Kidney (tissue), 22 donors: ENCODE measurements at places on chromosomes 5 and 9. TPM values are rescaled to one million over a fixed set of nuclear protein-coding genes. Genes with fewer than 3 reads are reported as not detected.

GRCh38 chr5:181119105-181119504 is 11.9 kb downstream of the OR2V1 start:
- DNase-seq = no peak

DNA sequence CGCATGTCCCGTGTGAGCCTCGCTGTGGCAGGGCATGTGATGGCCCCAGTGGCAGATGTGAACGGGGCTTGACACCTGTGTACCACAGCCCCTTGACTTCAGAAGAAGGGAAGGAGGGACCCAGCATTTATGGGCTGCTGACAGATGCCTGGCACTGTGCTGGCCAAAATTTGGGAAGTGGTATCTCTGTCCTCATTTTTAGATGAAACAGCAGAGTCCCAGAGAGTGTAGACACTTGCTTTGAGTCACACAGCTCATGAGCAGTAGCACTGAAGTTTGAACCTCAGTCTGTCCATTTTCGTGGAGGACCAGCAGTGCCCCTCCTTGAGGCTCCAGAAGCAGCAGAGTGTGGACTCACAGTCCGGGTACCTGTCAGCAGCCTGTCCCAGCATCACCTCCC is 16.5 kb downstream of the NEK6 start:
- DNase-seq = no peak

GRCh38 chr5:81724571-81724970 is 26.3 kb downstream of the SSBP2 start:
- DNase-seq = no peak

- DNase-seq = no peak
Measured at GRCh38 chr5:68480335-68480940, 264.9 kb downstream of the PIK3R1 start.

GRCh38 chr5:128144491-128144890 is 60.9 kb downstream of the SLC12A2 start:
- DNase-seq = no peak

DNA sequence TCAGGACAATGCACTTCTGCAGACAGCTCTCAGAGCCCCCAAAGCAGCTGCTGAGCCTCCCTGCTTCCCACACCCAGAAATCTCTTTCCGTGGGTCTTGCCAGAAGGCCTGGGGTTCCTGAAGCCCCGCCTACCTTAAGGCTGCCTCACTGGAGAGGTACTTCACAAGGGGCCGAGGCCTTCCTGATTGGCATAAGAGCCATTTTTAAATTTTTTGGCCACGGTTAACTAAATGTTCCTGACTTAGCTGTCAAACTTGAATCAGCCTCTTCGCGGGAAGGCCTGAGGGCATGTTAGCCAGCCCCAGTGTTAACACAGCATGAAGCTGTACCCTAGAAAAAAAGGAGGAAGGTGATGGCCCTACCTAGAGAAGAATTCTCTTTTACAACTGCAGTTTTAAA is 20.7 kb upstream of the EPB41L4B start:
- DNase-seq = peak; percentile 16

GRCh38 chr5:122701640-122702523 is 73.0 kb upstream of the SNX2 start:
- DNase-seq = no peak

- DNase-seq = no peak
Measured at GRCh38 chr9:93826905-93827544, 128.1 kb downstream of the BARX1 start.

GRCh38 chr9:76798527-76798926 is 34.3 kb downstream of the PCA3 start:
- DNase-seq = no peak

- no peak for DNase-seq
Measured at GRCh38 chr5:4880304-4880741, 259.8 kb upstream of the ADAMTS16 start.

GRCh38 chr9:113741886-113742854 is 133.9 kb upstream of the ZNF618 start:
- no peak for DNase-seq

DNA sequence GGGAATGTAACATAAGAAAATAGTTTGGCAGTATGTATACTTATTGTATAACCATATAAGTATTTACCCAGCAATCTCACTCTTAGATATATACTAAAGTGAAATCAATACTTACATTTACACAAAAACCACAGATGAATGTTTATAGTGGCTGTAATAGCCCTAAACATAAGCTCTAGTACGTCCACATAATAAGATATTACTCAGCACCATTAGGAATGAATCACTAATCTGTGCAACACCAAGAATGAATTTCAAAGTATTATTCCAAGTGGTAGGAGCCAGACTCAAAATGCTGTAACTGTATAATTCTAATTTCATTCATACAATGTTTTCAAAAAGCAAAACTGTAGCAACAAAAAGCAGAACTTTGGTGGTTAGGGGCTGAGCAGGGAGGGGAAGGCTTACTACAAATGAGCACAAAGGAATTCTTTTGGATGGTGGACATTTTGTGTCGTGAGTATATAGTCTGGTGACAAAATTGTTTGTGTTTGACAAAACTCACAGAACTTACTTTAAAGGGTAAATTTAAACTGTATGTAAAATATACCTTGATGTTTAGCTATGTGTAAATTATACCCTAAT is 11.9 kb upstream of the C5orf46 start:
- DNase-seq = no peak

GRCh38 chr9:124046189-124046588 is 34.6 kb downstream of the LHX2 start:
- no peak for DNase-seq

DNA sequence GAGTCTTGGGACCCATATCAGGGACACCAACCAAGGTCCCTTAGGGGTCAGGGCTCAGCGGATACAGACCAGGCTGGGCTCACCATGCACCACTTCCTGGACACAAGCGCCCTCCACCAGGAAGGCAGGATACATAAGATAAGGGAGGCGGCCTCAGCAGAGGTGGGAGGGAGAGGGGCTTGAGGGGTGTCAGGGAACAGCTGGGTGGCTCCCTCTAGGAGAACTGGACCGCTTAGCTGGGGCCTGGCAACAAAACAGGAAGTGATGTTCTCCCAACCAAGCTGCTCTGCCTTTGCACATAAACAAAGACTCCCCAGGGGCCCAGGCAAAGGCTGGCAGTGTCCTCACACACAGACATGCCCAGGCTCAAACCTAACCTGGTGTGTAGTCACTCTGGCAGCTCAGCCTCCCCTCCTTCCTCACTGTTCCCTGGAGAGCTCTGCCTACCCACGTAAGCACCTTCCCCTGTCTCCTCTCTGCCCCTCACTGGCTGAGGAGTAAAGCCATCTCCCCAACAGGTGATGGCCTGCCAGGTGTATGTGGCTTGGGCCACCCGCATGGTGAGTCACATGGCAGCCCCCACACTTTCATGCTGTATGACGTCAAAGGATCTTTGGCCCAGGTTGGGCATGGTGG is 5.8 kb upstream of the BICD2 start:
- DNase-seq = no peak

- DNase-seq = no peak
Measured at GRCh38 chr5:169628892-169629291, 8.2 kb upstream of the DOCK2 start.

GRCh38 chr5:91224456-91224855 is 158.7 kb downstream of the ARRDC3 start:
- DNase-seq = no peak

GRCh38 chr5:124583469-124584350 is 162.7 kb downstream of the ZNF608 start:
- no peak for DNase-seq

DNA sequence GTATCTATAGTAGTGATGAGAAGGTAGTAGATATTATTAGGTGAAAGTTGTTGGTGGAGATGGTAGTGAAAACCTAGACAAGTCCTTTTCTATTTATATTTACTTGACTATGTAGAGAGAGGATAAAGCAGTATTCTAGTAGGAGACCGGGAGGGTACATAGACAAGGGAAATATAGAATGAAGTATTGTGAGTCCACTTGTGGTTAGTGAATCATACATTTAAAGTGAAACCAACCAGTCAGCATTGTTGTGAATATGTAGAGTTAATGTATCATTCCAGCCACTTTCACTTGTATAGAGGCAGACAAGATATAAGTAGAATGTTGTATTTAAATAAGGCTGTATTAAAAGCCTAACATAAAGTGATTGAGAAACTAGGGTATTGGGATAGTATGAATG is 1711.3 kb upstream of the ACO1 start:
- DNase-seq = no peak

The PRRX2 gene
- 1.8 TPM for total RNA-seq

The COL23A1 gene
- total RNA-seq = 8.7 TPM

The SHISAL2B gene
- total RNA-seq = not detected

The PDGFRB gene
- 104 TPM for total RNA-seq

The ENHO gene
- total RNA-seq = 0.22 TPM

The TMEM174 gene
- 1.1 TPM for total RNA-seq

The LRRC19 gene
- 14.8 TPM for total RNA-seq

The SPINK4 gene
- not detected for total RNA-seq

The MYMK gene
- not detected for total RNA-seq

The IFNK gene
- total RNA-seq = not detected

The POMT1 gene
- total RNA-seq = 36.5 TPM

The TNFSF8 gene
- total RNA-seq = 5.0 TPM
